Cardiac septum (tissue), 1 donor: ENCODE measurements at places on chromosomes 11 and 22. TPM values are rescaled to one million over a fixed set of nuclear protein-coding genes. Genes with fewer than 3 reads are reported as not detected.

DNA sequence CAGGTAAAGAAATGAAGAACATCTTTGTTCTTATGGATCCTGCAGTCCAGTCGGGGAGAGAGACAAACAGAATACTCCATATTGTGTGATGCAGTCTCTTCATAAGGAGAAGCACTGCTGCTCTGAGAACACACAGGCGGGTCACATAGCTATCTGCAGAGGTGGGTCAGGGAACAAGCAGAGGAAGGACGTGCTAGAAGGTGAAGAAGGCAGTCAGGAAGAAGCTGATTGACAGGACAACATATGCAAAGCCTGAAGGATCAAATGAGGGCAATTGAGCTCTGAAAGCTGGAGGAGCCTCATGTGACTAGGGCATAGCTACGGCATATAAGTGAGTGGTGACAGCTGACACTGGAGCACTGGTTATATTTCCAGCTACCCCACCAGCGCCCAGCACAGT is 122.5 kb downstream of the OPCML start:
- no peak for DNase-seq

The OR52H1 gene
- not detected for total RNA-seq

- DNase-seq, result no peak
Measured at GRCh38 chr11:14746857-14747395, 103.3 kb downstream of the PDE3B start.

GRCh38 chr11:121199516-121199915 is 93.1 kb upstream of the SC5D start:
- no peak for DNase-seq

- DNase-seq, result no peak
Measured at GRCh38 chr11:85779956-85780640, 30.8 kb downstream of the SYTL2 start.

The GRAMD1B gene
- 15.3 TPM for total RNA-seq

DNA sequence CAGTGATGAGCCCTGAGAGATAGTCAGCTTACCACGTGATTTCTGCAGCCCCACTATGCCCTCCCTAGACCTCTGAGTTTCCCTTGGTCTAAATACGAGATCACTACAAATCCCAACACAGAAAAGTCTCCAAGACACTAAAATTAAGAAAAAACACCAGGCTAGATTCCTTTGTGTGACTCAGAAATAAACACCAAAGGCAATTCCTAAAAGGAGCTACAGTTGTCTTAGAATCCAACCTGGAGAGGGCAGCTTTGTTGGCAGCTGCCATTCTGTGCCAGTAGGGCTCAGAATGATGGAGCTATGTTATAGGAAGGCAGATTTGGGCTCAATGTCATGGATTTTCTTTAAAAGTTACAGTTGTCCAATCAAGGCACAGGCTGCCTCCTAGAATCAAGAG is 37.1 kb upstream of the HMGXB4 start:
- no peak for DNase-seq

- DNase-seq, result peak; percentile 89
Measured at GRCh38 chr11:124763156-124763947, 1.3 kb upstream of the ESAM start.

DNA sequence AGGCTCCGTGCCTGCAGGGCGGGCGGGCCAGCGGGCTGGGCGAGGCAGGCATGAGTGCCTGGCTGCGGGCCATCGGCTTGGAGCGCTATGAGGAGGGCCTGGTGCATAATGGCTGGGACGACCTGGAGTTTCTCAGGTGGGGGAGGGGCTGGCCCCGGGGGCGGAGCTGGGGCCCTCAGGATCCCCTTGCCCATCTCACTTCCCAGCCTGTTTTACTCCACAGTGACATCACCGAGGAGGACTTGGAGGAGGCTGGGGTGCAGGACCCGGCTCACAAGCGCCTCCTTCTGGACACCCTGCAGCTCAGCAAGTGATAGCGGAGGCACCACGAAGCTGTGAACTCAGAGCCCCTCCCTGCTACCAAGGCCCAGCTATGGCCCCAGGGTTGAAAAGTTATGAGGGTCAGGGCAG is 5.9 kb downstream of the PHOX2A start:
- DNase-seq, result no peak

- no peak for DNase-seq
Measured at GRCh38 chr22:37500745-37501609, 14.8 kb upstream of the MFNG start.

DNA sequence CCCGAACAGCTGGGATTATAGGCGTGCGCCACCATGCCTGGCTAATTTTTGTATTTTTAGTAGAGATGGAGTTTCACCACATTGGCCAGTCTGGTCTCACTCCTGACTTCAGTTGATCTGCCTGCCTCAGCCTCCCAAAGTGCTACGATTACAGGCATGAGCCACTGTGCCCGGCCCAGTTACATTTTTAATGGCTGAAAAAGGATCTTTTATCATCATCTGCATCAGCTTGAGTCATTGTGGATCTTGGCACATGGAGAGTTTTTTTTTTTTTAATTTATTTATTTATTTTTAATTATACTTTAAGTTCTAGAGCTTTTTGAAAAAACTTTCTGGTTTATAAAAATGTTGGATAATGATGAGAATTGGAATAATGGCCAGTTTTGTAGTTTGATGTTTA is 8.6 kb downstream of the IGHMBP2 start:
- no peak for DNase-seq

The NRXN2 gene
- 3.5 TPM for total RNA-seq

- DNase-seq, result no peak
Measured at GRCh38 chr11:70650075-70650909, 252.0 kb downstream of the CTTN start.

DNA sequence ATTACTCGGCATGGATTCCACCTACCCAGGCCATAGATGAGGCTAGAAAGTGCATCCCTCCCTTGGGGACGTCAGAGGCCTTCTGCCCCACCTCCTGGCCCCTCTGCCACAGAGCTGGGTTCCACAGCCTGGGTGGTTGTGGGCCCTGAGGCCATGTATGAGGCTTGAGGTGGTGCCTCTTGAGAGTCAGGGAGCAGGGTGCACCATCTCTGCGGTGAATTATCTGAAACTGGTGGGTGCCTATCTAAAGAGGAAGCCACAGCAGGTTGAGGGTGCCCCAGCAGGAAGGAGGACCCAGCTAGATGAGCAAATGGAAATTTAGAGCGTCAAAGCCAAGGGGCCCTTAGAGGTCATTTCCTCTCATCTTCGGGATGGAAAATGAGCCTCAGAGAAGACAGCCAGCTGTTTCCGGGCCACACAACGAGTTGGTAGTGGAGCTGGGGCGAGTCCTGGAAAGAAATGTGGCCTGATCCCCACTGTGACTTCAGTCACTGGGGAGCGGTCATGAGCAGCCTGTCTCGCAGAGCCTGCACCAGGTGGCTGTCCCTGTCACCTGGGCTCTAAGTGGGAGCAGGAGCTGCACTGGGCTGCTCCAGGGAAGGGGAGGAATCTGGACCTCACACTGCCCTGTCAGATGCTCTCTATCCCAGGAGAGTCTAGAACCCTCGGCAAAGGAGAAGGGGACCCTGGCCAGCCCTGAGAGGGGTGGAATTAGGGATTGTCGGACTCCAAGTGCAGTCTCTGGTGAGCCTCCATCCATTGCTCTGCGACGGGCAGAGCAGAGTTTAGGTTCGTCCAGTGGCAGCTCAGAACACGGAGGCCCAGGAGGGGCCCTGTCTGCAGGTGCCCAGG is 7.3 kb downstream of the ADORA2A start:
- peak; percentile 39 for DNase-seq

GRCh38 chr11:87361891-87362290 is 324.2 kb downstream of the TMEM135 start:
- no peak for DNase-seq

GRCh38 chr11:75719340-75720239 is 2.0 kb downstream of the MOGAT2 start:
- DNase-seq, result no peak

DNA sequence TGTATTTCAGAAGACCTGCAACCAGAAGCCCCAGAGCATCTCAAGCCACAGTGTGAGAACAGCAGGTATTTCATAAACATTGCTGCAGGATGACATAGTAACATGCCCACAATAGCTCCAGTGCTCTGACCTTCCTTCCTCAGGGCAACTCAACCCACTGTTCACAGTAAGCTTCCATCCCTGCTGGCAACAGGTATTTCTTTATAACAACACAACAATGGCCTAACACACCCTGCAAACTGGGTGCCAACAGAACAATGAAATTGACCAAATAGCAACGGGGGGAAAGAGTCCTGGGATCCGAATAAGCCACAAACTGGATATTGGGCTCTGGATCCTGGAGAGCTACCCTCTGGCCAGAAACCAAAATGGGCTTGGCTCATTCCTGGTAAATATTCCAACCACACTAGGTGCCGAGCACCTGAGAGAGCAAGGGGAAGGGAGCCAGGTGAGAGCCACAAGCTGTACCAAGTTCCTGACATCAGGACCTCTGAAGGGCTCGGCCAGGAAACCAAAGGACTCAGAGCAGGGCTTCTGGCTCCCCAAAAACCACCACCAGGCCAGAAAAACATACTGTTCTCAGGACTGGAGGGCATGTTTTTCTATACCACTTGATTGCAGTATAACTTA is 99.5 kb downstream of the MICAL3 start:
- peak; percentile 63 for DNase-seq

The FAM181B gene
- 0.27 TPM for total RNA-seq

GRCh38 chr11:107496011-107496410 is 38.4 kb upstream of the CWF19L2 start:
- DNase-seq, result no peak

The INS gene
- total RNA-seq, result not detected

DNA sequence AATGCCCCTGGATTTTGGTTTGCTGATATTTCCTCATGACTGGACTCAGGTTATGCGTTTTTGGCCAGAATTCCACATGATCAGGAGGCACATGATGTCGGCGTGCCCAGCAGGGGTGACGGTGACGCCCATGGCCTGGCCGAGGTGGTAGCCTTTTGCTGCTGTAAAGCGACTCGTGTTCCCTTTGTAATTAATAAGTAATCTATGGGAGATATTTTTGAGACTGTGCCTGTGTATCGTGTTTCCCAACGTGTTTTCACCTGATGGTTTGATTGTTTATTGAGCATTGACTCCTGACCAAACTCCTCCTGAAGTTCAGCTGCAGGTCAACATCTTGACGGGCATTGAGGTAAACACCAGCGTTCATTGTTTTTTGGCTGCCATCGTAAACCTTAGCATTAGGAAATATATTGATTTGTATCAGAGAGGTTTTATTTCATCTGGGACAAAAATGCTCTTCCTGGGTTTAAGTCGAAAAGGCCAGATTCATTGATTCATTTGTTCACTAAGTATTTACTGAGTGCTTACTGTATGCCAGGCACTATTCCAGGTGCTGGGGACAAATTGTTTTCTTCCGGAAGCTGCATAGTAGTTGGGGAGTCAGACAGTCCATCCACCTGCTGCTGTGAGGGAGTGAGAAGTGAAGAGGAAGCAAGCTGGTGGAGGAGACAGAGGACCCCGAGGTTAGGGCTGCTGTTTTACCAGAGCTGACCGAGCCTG is 23.6 kb downstream of the DCPS start:
- DNase-seq, result peak; percentile 41

DNA sequence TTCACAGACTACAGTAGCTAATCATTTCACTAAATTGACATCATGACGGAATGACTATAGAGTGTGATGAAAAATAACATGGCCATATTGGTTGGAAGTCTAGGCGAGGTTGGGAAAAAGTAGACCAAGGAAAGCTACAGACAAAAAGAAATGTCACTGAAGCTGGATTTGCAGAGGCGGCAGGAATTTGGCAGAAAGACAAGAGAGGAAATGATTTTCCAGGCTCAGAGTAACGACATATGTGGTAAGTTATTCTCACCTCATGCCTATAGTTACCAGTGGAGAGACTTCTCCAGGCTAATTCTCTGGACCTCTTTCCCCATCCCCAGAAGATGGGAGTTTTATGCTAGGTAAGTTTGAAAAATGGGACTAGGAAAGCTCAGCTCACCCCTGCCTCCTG is 1005.8 kb upstream of the CCDC90B start:
- no peak for DNase-seq

- DNase-seq, result no peak
Measured at GRCh38 chr11:1330473-1330872, 21.0 kb upstream of the TOLLIP start.

DNA sequence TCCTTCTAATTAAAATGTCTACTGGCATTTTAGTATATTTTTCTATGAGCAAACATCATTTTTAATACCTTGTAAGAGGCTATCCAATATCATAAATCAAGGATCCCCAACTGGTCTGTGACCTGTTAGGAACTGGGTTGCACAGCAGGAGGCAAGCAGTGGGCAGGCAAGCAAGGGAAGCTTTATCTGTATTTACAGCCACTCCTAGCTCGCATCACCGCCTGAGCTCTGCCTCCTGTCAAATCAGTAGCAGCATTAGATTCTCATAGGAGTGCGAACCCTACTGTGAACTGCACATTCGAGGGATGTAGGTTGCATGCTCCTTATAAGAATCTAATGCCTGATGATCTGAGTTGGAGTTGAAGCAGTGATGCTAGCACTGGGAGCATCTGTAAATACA is 70.2 kb upstream of the CREB3L1 start:
- no peak for DNase-seq

The KRTAP5-10 gene
- not detected for total RNA-seq

The POLR3H gene
- total RNA-seq, result 18.6 TPM

The CCDC15 gene
- total RNA-seq, result 0.24 TPM

DNA sequence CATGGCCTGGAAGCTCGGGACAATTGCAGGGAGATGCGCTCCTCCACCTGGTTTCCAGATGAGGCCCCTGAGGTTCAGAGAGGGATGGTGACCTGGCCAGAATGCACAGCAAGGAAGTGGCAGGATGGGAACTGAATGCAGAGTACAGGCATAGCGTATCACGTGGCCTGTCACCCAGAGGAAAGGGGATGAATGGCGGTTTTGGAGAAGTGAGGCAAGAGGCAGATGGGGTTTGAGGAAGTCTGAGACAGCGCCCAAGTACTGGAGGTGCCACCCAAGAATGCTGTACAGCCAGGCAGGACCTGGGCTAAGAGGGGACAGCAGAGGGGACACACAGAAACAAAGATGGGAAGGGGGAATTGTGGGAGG is 4.9 kb downstream of the RAB3IL1 start:
- peak; percentile 90 for DNase-seq

GRCh38 chr11:77179048-77179447 is 51.0 kb downstream of the MYO7A start:
- no peak for DNase-seq

- peak; percentile 77 for DNase-seq
Measured at GRCh38 chr11:16925561-16926065, 88.6 kb downstream of the PLEKHA7 start.

DNA sequence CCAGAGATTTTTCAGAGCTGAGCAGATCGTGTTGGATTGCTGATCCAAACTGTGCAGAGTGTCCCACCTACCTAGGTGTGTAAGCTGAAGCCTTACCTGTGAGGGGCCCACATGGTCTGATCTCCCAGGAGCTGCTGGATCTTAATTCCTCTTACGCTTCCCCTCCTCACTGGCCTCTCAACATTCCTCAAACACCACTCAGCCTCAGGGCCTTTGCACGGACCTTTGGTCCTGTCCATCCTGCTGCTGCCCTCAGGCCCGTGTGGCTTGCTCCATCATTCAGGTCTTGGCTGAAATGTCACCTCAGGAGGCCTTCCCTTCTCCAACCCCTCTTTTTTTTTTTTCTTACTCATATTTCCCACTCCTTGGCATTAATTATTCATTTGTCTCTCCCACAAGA is 21.1 kb upstream of the RAB1B start:
- DNase-seq, result no peak
